ENCODE measurements at places on chromosomes 4 and X.

GRCh38 chr4:1050486-1051213 is 39.2 kb downstream of the FGFRL1 start:
- DNase-seq, result no peak

DNA sequence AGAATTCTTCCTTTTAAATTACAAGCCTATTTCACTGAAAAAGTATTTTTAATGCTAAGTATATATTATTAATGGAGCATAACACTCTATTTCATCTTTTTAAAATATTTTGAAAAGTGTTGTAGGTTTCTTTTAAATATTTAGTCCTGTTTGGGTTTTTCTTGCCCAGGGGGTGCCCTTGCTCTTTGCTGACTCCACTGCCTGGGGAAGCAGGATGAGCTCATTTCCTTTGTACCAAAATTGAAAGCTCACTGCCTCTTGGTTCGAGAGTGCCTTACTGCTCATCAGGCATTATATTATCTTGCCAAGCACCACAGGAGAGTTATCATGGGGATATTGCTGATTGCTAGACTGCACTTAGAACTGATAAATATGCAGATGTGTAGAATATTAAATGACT is 819.2 kb downstream of the PCDH18 start:
- no peak for DNase-seq

- DNase-seq, result no peak
Observed at GRCh38 chr4:2413821-2414610, 4.4 kb downstream of the ZFYVE28 start.

- DNase-seq, result no peak
Observed at GRCh38 chr4:138182838-138183426, 59.2 kb downstream of the SLC7A11 start.

GRCh38 chrX:104351173-104351769 is 96.5 kb upstream of the ESX1 start:
- no peak for DNase-seq

DNA sequence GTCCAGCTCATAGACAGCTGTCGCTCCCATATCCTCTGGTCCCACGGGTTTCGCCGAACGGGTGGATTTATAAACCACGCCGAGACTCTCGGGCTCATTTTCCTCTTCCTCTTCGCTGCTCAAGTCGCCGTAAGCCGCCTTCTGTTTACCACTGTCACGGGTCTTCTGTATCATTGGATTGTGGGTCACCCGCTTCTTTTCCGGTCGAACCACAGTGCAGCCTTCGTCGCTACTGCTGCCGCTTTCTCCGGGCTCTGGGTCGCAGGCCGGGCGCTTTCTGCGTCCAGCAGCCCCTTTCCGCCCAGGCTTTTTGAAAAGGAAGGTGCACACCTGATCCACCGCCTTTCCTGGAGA is 311 bp downstream of the RNF113A start:
- DNase-seq, result no peak

GRCh38 chr4:177673985-177674489 is 231.8 kb upstream of the AGA start:
- DNase-seq, result no peak

GRCh38 chr4:176034499-176034898 is 31.1 kb upstream of the WDR17 start:
- no peak for DNase-seq

GRCh38 chrX:2829469-2830246 is 928 bp downstream of the GYG2 start:
- DNase-seq, result no peak

- DNase-seq, result no peak
Observed at GRCh38 chrX:111006116-111006515, 89.9 kb upstream of the PAK3 start.

GRCh38 chrX:101803451-101803850 is 128.4 kb downstream of the ZMAT1 start:
- no peak for DNase-seq

- no peak for DNase-seq
Observed at GRCh38 chr4:32435308-32435707, 1715.1 kb downstream of the PCDH7 start.

GRCh38 chr4:117225471-117225870 is 140.1 kb upstream of the TRAM1L1 start:
- no peak for DNase-seq

DNA sequence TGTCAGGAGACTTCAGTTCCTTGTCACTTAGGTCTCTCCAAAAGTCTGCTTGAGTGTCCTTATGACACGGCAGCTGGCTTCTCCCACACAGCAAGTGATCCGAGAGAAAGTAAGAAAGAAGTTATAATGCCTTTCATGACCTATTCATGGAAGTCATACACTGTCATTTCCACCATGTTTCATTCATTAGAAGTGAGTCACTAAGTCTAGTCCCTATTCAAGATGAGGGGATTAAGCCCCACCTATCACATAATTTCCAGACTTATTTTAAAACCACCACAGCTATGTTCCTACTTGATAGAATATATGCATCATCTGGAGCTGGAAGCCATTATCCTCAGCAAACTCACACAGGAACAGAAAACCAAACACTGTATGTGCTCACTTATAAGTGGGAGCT is 25.2 kb upstream of the COL25A1 start:
- no peak for DNase-seq

- DNase-seq, result no peak
Observed at GRCh38 chr4:123477711-123478209, 81.2 kb downstream of the SPRY1 start.

DNA sequence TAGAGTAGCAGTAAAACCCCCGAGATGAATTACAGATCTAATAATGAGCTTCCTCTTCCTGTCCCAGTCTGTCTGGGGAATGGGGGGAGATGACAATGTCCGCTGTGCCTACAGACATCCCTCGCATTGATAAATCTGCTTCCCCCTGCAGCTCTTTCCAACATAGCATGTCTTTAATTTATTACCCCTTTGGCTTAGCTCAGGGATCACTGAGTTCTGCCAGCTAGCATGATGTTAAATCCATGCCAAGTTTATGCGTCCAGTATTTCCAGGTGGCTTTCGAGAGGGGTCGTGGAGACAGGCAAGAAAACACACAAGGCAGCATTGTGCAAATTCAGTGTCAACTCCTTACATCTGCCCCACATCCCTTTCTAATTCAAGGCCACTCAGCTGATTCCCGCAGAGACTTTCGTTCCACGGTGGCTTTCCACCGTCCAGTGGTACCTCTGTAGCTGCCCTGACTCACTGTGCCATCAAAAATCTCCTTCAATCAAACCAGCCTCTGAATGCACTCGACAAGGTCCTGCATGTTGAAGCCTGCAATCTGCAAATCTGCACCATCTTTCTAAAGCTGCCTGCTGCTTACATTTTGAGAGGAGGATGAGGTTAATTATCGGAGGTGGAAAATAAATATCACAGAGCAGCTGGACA is 75.1 kb downstream of the MXRA5 start:
- DNase-seq, result no peak

- no peak for DNase-seq
Observed at GRCh38 chrX:97039363-97040029, 155.8 kb downstream of the RPA4 start.

- no peak for DNase-seq
Observed at GRCh38 chr4:94488670-94489069, 36.9 kb downstream of the PDLIM5 start.

- DNase-seq, result no peak
Observed at GRCh38 chr4:83114576-83114975, at the start of gene PLAC8. Gene PLAC8 (minus strand): TSS chr4:83114729. CDS start chr4:83107921, 6,808 bp downstream.

DNA sequence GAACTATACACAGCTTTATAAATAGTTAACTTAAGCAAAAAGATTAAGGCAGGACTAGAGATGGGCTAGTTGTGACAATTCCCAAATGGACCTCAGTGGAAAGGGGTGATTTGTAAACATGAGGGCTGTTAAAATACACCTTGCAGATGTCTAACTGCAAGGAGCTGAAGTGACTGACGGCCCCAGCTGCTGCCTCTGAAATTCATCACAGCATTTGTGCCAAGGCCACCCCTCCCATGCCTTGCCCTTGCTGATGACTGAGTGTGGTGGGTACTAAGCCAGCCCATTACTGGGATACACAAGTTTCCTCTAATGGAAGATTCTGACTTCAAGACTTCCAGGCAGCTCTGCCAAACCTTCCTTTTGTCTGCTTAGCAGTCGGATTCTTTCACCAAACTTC is 23.7 kb upstream of the EGFL6 start:
- no peak for DNase-seq

GRCh38 chr4:52861171-52861823 is 820 bp upstream of the RASL11B start:
- no peak for DNase-seq

DNA sequence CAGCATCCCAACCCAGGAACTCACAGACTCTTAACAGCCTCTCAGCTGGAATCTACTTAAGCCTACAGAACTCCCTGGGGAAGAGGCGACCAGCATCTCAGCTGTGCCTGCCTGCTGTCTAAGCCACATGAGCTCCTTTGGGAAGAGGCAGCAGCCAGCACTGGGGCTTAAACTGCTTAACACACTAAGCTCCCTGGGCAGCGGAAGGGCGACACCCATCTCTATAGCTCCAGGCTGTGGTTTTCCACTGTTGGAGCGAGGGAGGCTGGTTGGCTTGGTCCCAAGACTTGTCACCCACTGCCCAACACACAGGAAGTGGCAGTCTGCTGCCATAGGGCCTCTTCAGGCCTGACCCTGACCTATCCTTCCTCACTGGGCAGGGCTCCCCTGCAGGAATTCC is 1544.1 kb upstream of the ADGRL3 start:
- peak; percentile 19 for DNase-seq

DNA sequence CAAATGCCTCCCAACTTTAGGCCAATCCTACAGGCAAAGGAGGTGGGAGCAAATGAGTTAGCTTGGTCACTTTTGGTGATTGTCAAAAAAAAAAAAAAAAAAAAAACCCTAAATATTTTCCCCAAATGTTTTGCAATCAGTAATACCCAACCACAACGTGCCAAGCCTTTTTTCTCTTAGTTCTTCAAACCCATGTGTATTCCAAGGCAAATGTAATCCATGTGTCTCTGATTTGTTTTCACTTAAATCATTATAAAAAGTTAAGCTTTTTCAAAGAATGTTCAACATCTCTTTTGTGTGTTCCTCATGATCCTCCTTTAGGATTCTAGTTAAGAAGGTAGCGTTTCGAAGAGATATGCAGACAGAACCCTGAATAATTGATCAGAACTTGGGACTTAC is 328.4 kb downstream of the PAPSS1 start:
- no peak for DNase-seq

GRCh38 chr4:187724456-187724855 is 271.1 kb upstream of the ZFP42 start:
- DNase-seq, result no peak

GRCh38 chr4:166637816-166638215 is 596.5 kb downstream of the SPOCK3 start:
- DNase-seq, result no peak

DNA sequence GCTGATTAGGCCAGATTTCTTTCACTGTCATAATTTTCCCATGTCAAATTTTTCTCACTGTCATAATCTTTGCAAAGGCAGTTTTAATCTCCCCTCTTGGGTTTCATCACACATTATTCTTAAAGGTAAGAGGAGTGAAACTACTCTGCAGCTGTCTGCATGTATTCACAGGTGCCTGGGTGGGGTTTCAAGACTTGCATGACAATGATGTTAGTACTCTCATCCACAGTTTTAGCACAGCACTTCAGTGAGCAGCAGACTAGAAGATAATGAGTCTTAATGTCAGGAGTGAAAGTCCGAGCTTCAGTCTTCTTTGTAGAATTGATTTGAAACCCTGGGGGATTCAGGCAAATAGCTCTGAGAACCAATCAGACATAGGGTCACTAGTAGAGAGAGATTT is 182.5 kb upstream of the GALNT7 start:
- no peak for DNase-seq

DNA sequence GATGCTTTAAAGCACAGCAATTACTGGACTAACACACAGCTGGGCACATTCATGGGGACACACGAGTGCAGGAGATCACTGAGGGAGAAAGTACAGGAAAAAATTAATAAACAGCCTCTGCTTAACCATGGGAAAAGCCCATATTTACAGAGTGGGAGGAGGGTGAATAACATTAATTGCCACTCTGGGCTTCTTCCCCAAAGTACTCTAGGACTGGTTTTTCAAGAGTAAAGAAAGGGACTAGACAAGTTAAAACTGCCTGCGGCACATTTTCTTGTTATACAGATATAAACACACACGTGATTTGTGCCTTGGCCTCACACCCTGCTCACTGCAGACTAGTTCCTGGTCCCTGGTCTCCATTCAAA is 179.7 kb upstream of the TET2 start:
- DNase-seq, result no peak

- no peak for DNase-seq
Observed at GRCh38 chr4:85210353-85210752, 243.9 kb upstream of the WDFY3 start.

GRCh38 chr4:20696815-20697214 is 3.4 kb upstream of the PACRGL start:
- DNase-seq, result no peak

DNA sequence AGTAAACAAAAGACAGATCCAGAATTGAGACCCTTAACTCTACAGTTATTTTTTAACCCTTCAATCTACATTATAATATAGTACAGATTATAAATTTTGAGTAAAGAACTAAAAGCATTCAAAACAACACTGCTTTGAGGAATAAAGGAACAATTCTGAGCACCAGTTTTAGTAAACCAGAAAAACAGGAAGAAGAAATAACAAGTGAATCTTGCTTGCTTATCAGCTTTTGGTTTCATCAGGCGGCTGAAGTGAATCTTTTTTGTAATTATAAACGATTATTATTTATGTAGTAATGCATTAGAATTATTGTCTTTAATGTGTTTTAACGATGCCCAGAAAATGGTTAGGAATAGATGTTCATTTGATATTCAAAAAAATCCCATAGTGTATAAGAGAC is 305.4 kb downstream of the ARAP2 start:
- DNase-seq, result no peak

- no peak for DNase-seq
Observed at GRCh38 chr4:24443200-24443599, 141.2 kb downstream of the DHX15 start.

DNA sequence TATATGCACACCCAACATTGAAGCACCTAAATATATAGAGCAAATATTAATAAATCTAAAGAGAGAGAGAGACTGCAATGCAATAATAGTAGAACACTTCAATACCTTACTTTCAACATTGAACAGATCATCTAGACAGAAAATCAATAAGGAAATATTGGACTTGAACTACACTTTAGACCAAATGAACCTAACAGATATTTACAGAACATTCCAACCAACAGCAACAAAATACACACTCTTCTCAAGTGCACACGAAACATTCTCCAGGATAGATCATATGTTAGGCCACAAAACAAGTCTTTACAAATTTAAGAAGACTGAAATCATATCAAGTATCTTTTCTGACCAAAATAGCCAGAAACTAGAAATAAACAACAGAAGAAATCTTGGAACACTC is 66.6 kb downstream of the CD99L2 start:
- no peak for DNase-seq

GRCh38 chrX:1493412-1493811 is 40.7 kb upstream of the ASMTL start:
- DNase-seq, result no peak

GRCh38 chr4:159075531-159075932 is 27.3 kb upstream of the RAPGEF2 start:
- DNase-seq, result no peak

DNA sequence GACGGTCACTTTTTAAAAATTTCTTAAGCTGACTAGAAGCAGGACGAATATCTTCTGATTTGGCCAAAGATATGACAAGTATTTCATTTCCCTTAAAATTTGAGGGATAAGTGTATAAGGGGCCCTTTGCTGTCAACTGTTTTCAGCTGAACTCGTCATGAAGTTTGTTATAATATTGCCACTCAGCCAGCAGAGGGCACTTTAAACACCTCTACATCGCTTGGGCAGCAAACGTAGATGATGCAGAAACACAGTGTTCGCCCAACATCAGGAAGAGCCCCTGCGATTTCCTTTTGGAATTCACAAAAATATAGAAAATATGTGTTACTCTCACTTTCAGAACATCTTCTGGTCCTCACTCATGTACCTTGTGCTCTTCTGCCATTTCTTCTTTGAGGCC is 435.7 kb upstream of the FMR1 start:
- no peak for DNase-seq

All from D721Med (cell line).